Body of pancreas (tissue), 4 donors: ENCODE measurements at places on chromosomes 5 and 9.
A peak's percentile ranks its signal among the peaks of the same experiment; 100 is the strongest.

DNA sequence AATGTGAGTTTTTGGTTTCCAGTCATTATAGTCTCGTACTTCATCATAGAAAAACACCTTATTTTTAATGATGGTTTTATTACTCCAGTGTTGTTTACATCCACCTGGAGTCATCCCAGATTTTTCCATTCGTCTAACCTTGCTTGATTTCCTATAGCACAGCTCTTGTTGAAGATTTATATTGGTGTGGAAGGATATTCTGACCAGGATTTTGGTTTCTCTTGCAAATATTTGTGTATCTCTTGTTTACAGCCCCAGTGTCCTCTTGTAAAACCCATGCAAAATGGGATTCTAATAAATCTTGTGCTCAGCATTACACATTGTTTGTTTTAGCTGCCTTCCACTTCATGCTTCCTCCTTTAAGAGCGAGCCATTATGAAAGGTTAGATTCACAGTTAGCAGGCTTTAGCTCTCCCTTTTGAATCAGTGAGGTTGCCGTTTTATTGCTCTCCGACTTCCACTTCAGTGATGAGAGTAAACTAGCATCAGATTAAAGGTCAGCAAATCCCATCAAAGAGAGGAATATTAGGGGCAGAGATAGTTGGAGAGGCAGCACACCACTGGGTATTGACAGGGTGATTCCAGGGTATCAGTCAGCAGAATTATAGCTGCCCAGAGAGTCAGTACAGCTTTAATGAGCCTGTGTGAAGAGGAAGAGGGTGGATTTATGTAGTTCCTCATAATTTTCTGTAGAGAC is 157.1 kb downstream of the PBX3 start:
- no peak for DNase-seq

DNA sequence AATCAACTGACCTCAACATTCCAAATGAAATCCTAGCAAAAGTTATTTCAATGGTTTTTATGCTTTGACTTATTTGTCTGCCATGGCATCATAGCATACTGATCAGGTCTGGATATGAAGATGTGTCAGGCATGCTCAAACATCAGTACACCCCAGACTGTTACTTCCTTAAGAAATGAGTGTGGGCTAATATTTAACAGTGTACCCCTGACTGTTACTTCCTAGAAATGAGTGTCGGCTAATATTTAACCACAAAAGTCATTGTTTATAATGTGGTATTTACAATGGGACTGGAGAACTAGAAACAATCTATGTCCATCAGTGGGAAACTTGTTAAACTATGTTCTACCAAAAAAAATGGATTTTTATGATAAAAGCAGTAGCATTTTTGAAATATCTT is 38.1 kb upstream of the HNRNPA0 start:
- DNase-seq = no peak

DNA sequence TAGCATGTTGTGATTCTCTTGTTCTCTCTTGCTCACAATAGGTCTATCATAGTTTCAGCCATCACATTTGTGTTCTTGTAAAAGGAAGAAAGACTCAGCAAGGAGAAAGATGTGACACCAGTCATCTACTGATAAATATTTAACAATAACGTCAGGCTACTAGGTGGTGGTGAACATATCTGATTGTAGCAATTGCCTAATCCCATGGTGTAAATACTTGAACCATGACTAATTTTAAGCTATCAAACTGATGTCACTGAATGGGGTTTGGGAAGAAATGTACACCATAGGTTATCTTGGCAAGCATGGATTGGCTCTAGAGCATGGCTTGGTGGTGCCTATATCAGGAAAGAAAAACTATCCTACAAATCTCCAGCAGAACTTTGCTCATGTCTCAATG is 16.6 kb downstream of the DMRTA1 start:
- no peak for DNase-seq

DNA sequence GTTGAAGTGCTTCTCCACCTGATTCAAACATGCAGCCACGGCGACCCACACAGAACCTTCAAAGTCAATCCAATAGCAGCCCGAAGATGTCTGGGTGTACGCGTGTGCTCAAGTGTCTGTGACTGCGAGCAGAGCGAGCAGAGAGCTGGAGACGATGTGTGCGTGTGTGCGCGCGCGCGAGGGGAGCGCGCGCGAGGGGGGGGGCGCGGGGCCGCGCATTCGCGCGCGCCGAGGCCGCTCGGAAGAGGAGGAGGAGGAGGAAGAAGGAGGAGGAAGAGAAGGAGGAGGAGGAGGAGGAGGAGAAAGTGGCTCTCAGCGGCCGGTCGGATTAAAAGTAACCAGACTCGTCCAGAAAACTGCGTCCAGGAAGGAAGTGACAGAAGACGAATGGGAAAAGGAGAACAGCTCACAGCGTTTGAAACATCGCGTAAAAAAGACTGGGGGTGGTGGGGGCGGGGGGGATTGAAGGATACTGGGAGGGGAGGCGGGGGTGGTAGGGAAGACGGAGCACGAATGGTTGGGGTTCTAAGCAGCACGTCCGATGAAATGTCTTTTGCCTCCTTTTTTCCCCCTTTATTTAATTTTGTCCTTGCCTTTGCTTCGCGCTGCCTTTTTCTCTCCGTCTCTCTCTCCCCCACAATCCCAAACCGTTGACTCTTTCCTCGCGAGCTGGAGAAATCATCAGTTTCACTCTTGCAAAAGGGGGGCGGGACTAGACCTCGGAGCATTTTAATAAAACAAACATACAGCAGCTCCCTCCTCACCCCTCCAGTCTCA is at the start of gene MEF2C:
TSS of gene MEF2C (minus strand) at position 126 of the 777 bp plus-strand sequence. CDS start 59,396 bp downstream, outside the sequence.
- peak; percentile 24 for DNase-seq

- DNase-seq = no peak
Observed at GRCh38 chr5:149724130-149724840, 5.8 kb upstream of the PPARGC1B start.

- DNase-seq = no peak
Observed at GRCh38 chr5:6220346-6221088, 157.8 kb downstream of the MED10 start.

- no peak for DNase-seq
Observed at GRCh38 chr9:120886490-120886967, 9.5 kb upstream of the PHF19 start.

- DNase-seq = no peak
Observed at GRCh38 chr9:26880262-26880661, 12.3 kb downstream of the CAAP1 start.

- DNase-seq = no peak
Observed at GRCh38 chr9:77751341-77752091, 103.4 kb upstream of the GNA14 start.

DNA sequence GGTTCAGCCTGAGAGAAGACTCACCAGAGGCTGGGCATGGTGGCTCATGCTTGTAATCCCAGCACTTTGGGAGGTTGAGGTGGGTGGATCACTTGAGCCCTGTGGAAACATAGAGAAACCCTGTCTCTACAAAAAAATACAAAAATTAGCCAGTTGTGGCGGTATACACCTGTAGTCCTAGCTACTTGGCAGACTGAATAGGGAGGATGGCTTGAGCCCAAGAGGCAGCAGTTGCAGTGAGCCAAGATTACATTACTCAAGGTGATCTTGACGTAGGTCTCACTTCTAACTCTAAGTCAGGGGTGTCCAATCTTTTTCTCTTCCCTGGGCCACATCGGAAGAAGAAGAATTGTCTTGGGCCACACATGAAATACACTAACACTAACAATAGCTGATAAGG is 16.2 kb upstream of the ATP6V1G1 start:
- peak; percentile 50 for DNase-seq

- no peak for DNase-seq
Observed at GRCh38 chr9:23822261-23823169, 3.5 kb downstream of the ELAVL2 start.

DNA sequence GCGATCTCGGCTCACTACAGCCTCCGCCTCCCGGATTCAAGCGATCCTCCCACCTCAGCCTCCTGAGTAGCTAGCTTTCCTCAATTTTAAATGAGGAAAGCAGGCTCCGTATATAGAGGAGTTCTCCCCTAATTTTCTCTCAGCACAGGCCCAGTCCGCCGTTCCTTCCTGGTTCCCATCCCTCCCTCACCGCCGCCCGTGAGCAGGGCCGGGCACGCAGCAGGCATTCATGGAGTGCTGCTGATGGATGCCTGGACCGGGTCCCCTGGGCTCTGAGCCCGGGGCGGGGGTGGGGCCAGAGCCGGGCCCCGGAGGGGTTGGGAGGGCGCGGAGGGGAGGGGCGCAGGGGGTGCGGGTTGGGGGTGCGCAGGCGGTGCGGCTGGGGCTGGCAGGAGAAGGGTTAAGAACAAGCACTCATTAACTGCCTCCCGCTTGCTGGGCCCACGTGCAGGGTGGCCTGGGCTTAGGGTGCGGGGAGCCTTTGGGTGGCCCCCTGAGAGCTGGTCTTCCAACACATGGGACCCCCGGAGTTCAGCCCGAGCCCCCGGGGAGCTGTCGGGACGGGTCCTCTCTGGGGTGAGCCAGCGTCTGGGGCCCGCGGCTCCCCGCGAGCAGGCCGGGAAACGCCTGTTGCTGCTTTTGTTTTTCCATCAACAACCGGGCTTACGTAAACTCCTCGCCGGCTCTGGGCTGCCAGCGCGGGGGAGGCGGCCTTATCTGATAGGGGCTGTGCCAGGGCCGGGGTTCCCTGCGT is 33.7 kb downstream of the LHX2 start:
- DNase-seq = peak; percentile 41

GRCh38 chr5:141560151-141560550 is 58.6 kb downstream of the DIAPH1 start:
- peak; percentile 60 for DNase-seq

DNA sequence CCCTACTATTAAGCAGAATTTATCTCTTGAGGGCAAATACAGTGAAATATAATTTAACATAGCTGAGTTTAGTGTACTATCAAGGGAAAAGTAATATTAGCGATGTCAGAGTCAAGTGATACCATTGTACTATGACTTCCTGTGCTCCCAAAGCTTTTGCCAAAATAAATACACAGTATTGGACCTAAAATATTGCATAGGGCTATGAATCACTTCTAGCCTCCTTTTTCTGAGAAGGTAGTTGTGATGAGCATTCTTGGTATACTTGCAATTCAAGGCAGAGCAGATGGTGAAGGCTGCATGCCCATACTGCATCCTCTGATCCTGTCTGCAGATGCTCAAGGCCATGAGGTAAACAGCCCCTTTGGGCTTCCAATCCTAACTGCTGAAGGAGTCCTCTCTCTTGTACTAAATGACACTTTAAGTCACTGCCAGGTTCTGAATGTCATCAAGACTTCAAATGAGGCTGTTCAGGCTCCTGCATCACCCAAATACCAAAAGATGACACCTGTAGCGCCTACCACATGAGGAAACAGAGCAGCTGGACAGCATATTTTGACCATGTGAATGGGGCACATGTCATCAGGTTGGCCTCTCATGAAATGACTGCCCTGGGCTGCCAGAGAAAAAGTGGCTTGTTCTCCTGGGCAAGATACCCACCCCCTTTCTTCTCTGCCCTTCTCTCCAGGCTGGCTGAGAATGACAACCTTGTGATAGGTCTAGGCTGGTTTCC is 29.7 kb upstream of the PPP2CA start:
- DNase-seq = no peak

DNA sequence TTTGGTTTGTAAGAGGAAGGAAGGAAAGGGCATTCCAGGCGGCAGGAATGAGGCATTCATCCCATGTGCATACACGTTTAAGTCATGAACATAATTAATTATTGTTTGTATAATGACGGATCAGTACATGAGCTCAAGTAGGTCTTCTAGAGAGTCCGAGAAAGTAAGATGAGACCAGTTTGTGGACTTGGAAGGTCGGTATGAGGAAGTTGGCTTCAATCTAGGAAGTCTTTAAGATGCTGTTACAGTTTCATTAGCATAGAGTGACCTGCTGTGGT is 2.1 kb downstream of the GTF3C4 start:
- no peak for DNase-seq

- DNase-seq = no peak
Observed at GRCh38 chr5:124745007-124745927, 1.2 kb downstream of the ZNF608 start.

DNA sequence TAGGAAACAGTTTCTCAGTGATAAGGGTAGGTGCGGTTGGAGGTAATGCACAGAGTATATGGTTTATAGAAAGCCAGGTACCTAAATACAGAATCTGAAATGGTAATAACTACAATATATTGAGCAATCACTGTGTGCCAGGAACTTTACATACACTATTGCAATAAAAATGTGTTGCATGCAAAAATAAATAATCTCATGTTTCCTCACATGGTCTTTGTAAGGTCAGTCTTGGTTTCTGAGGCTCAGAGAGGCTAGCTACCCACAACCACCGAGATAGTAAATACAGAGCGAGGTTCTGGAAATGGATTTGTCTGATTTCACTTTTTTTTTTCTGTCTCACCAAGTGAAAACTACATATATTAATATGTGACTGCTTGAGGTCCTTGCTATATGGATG is 128.9 kb downstream of the CAMK4 start:
- DNase-seq = no peak

DNA sequence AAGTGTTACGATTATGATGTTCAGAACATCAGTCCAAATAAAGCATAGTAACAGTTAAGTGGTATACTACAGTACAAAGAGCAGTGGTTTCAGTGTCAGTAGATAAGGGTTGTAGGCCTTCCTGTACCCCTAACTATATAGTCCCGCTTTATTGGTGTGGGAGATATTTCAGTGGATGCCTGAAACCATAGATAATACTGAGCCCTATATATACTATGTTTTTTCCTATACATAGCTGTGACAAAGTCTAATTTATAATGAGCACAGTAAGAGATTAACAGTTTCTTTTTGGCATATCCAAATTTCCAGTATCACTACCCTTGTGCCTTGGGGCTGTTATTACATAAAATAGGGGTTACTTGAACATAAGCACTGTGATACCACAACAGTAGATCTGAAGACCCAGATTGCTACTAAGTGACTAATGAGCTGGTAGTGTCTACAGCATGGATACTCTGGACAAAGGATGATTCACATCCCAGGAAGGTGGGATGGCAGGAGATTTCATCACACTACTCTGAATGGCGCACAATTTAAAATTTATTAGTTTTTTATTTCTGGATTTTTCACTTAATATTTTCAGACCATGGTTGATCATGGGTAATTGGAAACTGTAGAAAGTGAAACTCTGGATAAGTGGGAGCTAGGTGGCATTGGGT is 119.3 kb downstream of the RPS23 start:
- DNase-seq = no peak

DNA sequence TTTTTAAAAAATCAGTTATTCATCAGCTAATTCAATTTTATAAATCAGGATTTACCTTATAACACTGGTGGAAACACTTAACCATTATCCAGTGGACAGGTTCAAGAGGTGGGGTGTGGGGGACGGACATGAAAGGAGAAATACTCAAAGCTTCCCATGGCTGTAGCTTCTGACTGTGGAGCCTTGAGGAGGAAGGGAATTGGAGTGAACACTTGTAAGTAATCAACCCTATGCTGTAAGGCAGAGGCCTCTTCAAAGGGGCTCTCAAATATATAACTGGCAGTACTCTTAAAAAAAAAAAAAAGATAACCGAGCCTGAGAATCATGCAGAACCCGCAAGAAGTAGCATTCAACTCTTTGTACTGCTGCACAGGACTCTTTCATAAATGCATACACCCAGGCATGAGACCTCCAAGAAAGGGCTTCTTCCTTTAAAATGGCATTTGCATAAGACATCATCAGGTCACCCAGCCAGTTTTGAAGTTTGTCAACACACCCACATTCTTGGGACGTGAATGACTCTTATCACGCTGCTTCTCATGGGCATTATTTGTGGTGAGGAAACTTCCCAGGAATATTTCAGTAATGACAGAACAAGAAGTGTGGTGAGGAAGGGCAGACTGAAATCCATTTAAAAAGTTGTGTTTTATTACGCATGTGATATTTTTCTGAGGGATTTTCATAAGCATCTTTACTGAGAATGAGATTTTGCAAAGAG is 8.1 kb downstream of the OSMR start:
- DNase-seq = no peak

GRCh38 chr5:107422494-107422893 is 248.2 kb downstream of the EFNA5 start:
- no peak for DNase-seq

GRCh38 chr9:35682051-35682450 is 7.7 kb downstream of the TPM2 start:
- no peak for DNase-seq
